ENCODE measurements at places on chromosomes 13 and 19.

- DNase-seq: peak; percentile 84
Measured at GRCh38 chr13:113034451-113035212, 65.6 kb downstream of the MCF2L start.

- DNase-seq: no peak
Measured at GRCh38 chr13:98761986-98762616, 9.6 kb upstream of the SLC15A1 start.

DNA sequence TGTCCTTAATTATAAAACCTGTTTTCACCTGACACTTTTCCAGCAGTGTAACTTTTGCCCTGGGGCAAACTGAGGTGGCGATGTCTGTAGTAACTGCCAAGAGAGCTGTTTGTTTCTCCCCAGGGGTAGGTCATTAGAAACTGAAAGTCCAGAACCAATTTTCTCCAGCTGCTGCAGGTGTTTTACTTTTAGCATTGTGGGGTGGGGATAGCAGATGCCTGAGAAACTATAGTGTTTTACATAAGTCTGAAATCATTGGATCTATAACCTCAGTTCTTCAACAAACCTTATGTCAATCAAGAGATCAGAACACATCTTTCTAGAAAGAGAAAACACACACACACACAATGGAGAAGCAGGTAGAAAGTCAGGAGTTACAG lies 92.7 kb downstream of the LHFPL6 start:
- DNase-seq: no peak

GRCh38 chr19:56725829-56726424 lies 54.4 kb upstream of the ZNF835 start:
- peak; percentile 4 for DNase-seq

GRCh38 chr13:28584873-28585381 lies 74.0 kb upstream of the POMP start:
- DNase-seq: peak; percentile 40

DNA sequence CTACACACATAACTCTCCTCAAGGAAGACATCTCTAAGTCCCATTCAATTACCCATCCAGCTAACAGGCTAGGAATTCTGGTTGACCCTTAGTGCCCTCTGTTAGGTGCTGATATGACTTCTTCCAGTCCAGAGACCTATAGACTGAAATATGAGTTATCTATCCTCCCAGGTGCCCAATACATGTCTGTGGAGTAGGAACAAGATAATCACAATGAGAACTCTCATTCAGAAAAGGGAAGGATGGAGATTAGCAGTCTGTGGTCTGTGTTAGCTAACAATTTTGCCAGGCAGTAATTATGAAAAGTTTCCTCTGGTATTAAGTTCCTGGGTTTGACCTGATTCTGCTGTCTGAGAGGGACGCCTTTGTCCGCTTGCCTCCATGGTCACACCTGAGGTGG lies 44.2 kb upstream of the SLAIN1 start:
- DNase-seq: no peak

- no peak for DNase-seq
Measured at GRCh38 chr13:40922437-40923040, 96.6 kb downstream of the ELF1 start.

GRCh38 chr13:44331912-44332851 lies 41.4 kb upstream of the SERP2 start:
- peak; percentile 38 for DNase-seq

DNA sequence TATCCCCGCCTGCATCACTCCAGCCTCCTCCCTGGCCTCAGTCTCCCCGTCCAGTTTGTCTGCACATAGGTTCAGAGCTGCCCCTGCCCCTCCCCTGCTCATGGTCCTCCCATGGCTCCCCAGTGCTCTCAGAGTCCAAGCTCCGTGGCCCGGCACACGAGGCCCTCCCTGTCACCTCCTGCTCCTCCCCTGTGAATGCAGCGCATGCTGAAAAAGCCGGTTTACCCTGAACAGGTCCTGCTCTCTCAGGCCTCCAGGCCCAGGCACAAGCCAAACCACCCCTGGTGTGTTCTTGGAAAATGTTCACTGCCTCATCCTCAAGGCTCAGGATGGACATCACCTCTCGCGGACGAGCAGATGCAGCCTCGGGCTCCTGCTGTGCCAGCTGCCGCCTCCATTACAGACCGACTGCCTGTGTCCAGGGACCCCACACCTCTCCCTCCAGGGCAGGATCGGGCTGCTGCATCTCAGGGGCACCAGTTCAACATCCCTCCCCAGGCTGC lies 13.0 kb downstream of the EMP3 start:
- DNase-seq: no peak
